EL (cell line): ENCODE measurements at places on chromosomes 16 and 17.

- no peak for DNase-seq
These were observed 42.6 kb downstream of the CFAP20 start for GRCh38 chr16:58086381-58087208.

DNA sequence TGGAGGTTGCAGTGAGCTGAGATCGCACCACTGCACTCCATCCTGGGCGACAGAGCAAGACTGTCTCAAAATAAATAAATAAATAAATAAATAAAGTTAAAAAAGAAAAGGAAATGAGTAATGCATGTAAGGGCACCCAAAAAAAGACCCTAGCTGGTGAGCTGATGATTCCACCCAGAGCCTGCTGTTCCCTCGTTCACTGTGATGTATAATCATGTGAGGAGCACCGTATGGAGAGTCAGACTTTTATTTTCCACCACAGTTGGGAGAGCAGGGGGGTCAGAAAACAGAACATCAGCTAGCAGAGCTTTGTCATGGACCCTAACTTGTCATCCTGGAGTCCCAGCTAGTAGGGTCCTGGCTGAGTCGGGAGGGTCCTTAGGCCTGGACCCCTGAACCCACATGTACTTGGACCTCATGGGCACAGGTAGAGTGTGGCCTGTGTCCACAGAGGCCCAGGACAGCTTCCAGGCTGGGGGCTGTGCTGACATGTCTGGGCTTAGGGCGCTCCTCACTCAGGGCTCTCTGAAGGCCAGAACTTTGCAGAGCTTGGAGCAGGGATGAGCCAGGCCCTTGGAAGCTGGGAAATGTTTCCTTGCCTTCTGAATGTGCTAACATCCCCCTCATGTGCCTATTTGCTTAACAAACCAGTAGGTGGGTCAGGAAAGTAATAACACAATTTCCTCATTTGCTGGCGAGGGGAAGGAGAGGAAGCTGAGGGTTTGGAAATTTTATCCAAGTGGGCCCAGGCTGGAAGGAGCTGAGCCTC lies 18.8 kb upstream of the LASP1NB start:
- no peak for DNase-seq

DNA sequence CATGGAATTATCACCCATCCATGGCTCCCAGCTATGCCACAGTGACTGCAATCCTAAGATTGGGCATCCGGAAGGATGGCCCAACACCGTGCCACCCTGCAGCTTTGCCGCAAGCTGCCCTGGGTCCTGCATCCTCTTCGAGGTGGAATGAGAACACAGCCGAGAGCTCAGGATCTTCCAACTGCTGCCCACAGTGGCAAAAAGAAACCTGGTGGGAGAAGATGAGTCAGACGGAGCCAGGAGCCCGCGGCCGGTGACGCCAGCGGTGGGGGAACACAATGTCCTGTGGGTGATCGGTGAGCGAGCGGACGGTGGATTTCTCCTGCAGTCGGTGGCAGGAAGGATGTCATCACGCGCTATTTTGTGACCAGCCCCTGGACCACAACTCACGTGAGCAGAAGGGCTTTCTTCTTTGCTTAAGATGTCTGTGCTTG lies 20.1 kb downstream of the CD7 start:
- DNase-seq, result peak; percentile 86

DNA sequence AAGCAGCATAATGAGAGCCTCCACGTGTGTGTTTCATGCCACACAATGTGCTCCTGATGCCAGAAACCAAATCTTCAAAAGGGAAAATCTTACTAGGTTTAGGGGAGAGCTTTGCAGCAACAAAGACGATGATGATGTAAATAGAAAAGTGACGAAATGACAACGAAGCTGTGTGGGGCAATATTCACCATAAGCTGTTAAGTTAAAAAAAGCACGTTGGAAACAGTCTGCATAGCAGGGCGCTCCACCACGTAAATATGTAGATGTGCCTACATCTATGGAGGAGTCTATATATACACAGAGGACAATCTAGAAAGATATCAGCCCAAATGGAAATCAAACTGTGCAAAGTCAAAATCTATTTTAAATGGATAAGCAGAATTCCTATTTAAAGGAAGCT lies 61.0 kb downstream of the RPH3AL start:
- DNase-seq, result no peak

- DNase-seq, result peak; percentile 21
These were observed 41.5 kb upstream of the CDH5 start for GRCh38 chr16:66324815-66325515.

DNA sequence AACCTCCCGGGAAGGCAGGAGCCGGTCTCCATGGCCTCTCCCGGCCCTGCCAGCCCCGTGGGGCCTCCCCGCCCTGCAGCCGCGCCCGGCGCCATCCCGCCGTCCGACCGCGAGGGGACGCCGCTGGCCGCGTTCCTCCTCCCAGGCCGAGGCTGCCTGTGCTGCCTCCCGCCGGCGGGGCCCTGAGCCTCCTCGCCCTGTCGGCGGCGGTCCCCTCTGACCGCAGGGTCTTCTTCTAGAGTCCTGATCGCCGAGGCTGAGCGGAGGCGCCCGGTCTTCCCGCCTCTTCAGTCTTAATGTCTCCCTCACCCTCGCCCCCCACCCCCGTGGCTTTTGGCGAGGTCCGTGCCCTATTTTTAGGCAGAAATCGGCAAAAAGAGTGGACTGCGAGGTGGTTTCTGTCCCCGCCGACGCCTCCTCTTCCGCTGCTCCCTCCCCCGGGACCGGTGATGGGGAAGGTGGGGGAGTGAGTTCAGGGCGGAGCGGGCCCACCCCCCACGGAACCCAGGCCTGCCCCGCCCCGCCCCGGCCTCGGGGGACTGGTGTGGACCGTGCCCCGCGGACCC lies 794 bp upstream of the CPNE7 start:
- DNase-seq, result peak; percentile 82

DNA sequence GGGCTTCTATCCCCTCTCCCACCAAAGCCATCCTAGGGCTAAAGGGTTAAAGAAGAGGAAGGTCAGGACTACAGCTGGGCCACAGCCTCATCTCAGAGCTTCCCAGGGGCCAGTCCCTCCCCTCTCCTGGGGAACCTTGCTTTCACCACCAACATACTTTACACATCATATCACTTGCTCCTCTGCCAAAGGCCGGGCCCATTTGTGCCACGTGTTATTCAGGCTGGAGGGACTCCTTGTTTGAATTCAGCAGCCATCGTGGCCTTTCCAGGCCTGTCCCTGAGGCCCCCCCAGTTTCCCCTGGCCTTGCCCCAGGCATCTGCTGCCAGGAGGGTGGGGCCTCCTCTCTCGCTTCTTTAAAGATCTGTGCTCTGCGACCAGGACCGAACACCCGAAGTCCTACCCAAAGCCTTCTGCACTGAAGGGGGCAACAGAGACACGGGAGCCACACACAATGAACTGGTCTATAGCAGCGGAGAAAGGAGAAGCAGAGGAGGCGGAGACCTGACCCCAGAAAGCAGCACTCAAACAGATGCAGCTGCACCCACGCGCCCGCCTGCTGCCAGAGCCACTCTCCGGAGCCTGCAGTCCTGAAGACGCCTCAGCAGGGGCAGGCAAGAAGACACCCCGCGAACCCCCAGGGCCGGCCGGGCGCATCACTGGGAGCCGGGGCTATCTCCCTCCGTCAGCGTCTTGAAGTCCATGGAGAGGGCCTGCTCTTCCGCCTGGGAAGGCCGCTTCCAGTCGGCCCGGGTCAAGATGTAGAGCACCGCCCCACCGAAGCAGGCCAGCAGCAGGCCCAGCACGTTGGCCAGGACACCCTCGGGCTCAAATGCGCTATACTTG lies 12.1 kb downstream of the CYB561 start:
- DNase-seq, result peak; percentile 98

DNA sequence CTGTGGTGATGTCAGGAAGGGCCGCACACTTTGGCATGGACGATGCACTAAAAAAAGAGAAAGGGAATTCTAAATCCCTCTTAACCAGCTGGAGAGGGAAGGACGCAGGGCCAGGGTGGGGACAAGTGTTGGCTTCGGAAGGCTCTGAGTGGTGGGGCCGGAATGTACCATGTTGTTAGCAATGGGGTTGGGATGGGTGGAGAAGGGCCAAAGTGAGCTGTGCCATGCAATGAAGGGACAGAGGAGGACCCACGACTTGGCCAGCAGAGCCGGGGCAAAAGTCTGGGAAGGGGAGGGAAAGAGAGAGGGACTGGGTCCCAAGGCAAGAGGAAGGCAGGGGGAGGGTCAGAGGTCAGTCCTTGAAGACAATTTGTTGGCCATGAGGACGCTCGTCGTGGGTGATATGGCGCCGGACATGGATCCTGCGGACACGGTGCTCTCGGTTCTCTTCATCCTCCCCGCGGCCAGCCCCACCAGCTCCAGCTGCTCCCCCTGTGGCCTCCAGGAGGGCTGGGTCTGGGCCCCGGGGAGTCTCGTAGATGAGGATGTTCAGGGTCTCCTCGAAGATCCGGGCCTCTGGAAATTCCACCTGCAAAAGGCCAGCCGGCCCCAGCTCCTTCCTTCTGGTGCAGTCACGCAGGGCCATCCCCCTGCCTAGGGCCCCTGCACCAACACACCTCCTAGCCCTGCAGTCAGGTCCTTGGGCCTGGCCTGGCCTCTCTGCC lies 6.4 kb downstream of the ASPHD1 start:
- no peak for DNase-seq

- peak; percentile 25 for DNase-seq
These were observed 49.3 kb downstream of the AKAP10 start for GRCh38 chr17:19928299-19928698.

DNA sequence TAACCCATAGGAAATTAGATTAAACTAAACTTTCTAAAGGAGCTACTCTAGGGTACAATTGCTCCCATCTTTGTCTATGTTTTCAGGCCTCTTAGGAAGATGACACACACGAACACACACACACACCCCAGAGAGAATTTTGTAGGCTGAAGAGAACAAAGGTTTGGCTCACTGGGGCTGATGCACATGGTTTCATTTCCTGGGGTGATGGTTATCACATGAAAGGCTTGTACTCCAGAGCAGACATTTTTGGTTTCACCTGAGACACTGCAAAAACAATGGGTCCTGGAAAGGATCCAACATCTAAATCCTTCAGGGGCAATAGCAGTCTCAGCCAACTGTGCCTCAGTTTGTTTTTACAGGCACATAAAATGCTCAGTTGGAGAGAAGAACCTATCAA lies 62.8 kb downstream of the GRB7 start:
- DNase-seq, result no peak

DNA sequence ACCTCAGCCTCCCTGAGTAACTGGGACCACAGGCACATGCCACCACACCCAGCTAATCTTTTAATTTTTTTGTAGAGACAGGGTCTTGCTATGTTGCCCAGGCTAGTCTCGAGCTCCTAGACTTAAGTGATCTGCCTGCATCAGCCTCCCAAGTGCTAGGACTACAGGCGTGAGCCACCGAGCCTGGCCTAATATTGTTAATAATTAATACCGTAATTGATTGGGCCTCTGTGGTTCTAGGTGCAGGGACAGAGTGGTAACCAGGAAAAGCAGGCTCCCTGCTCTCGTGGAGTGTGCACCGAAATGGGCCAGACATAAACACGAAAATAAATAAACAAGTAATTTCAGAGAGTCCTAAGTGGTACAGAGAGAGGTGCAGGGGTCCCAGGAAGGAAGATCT lies 241.0 kb downstream of the GSG1L start:
- no peak for DNase-seq

DNA sequence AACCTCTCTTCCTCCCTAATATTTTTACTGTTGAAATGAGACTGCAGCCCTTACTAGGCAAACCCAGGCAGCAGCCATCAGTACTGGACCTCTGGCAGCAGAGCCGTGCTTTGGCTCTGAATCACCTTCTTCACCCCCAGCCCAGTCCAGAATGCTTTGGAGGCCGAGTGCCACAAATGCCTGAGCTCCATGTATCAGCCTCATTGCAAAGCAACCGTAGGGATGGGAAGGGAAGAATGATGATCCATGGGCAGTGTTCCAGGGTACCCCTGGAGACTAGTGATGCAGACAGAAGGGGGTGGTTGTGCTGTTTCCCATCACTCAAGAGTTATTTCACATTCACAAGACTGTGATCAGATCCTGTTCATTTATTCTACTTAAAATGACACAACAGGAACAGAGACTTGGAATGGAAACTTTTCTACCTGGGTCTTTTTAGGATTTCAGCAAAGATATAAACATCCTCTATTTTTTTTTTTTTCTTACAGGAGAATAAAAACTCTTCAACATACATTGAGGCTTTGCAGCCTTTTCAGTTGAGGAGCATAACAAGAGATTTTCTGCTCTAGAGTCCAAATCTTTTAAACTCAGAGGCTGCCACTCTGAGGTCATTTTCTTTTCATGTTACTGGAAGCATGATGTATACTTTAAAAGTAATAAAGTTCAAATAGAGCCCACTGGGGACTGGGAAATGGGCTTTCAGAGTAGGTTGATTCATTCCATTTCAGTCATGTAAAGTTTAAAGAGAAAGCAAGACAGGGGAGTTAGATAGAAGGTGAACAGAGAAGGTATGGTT lies 138.3 kb downstream of the KCNJ2 start:
- peak; percentile 69 for DNase-seq

DNA sequence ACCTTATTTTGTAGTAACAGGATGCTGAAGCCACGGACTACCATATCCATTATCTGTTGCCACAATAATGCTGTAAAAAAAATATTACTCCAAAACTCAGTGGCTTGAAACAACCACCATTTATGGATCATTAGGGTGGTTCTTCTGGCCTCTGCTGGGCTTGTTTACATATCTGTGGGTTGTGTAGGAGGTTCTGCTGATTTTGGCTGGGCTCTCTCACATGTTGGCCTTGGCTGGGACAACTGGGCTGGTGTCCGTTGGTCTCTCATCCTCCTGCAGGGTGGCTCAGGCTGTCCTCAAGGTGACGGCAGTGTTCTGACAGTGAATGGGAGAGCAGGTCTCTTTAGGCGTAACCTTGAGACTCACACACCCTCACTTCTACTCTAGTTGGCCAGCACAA lies 76.0 kb downstream of the GPR139 start:
- DNase-seq, result no peak

DNA sequence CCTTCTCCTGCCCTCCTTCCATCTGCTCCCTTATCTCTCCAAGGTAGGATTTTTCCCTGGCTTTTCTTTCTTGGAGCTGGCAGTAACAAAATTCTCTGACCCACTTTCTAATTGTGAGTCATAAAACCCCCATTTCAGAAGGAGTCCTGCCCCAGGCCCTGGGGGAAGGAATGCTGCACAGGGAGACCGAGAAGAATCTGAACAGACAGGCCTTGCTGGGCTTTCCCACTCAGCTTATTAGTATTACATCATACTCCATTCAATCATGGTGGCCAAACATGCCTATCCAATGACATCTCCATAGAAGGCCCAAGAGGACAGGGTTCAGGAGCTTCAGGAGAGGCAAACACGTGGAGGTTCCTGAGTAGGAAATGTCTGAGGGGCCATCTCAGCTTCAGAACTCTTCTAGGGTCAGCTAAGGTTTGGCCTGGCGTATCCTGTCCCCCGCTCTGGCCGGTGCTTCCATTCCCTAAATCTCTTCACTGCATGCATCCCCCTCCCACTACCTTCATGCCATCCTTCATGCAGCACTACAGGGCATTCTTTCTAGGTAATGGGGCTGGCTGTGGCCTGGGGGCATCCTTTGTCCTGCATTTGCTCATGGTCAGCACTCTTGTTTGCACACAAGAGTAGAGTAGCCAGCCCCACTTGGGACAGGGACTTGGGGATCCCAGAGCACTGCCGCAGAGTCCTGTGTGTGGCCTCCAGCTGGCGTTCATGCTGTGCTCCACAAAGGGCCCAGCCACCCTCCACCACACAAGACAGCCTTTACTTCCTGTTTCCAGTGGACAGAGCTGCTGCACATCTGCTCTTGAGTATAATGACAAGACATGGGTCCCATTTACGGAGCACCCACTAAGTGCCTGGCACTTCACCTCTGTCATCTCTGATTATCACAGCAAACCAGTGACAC lies 8.2 kb downstream of the SLC6A2 start:
- peak; percentile 81 for DNase-seq

- DNase-seq, result peak; percentile 88
These were observed 1.3 kb upstream of the MPG start for GRCh38 chr16:76535-77272.

GRCh38 chr16:88804552-88805339 lies 1.2 kb downstream of the CDT1 start:
- no peak for DNase-seq
